Psoas muscle (tissue), 8 donors: ENCODE measurements at places on chromosomes 1 and 21. TPM values are rescaled to one million over a fixed set of nuclear protein-coding genes. Genes with fewer than 3 reads are reported as not detected.
A peak's percentile ranks its signal among the peaks of the same experiment; 100 is the strongest.

Gene UBIAD1
- total RNA-seq, result 25.0 TPM

DNA sequence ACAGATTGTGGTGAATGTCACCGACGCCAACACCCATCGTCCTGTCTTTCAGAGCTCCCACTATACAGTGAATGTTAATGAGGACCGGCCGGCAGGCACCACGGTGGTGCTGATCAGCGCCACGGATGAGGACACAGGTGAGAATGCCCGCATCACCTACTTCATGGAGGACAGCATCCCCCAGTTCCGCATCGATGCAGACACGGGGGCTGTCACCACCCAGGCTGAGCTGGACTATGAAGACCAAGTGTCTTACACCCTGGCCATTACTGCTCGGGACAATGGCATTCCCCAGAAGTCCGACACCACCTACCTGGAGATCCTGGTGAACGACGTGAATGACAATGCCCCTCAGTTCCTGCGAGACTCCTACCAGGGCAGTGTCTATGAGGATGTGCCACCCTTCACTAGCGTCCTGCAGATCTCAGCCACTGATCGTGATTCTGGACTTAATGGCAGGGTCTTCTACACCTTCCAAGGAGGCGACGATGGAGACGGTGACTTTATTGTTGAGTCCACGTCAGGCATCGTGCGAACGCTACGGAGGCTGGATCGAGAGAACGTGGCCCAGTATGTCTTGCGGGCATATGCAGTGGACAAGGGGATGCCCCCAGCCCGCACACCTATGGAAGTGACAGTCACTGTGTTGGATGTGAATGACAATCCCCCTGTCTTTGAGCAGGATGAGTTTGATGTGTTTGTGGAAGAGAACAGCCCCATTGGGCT lies 3.0 kb downstream of the CELSR2 start:
- DNase-seq, result peak; percentile 36

- no peak for DNase-seq
These were observed 11.0 kb downstream of the PRDM15 start for GRCh38 chr21:41868062-41868710.

Gene HES3
- total RNA-seq, result not detected

GRCh38 chr1:26281971-26282370 lies 2.1 kb downstream of the SH3BGRL3 start:
- no peak for DNase-seq

- DNase-seq, result no peak
These were observed 51.8 kb downstream of the KCNK1 start for GRCh38 chr1:233665575-233666270.

GRCh38 chr1:200895443-200895789 lies 716 bp downstream of the INAVA start:
- no peak for DNase-seq

Gene PHTF1
- 6.0 TPM for total RNA-seq

Gene FCRL5
- 0.46 TPM for total RNA-seq

DNA sequence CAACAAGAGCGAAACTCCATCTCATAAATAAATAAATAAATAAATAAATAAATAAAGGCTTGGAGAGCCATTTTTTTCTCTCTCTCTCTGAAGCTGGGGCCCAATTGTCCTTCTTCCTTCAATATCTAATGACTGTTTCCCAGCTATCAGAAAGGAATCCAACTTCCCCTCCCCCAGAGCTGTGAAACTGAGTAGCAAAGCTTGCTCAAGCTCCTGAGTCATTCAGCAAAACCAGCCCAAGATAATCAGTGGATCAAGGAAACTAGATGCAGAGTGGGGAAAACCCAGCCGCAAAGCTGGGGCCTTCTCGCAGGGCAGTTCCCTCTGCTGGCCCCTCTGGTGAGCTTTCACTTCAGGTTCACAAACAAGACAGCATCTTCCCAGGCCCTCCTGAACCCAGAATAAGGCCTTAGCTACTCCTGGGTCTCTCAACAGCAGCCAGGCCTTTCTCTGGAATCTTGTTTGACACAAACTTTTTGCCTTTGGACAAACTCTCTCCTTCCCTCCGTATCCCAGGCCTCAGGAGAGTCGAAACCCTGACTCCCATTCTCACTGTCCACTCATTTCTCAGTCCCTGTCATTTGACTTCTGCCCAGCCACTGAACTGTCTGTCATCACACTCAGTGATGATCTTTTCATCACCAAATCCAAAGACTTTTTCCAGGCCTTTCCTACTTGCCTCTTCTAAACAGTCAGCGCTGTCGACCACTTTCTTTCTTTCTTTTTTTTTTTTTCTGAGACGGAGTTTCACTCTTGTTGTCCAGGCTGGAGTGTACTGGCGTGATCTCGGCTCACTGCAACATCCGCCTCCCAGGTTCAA lies 18.0 kb upstream of the PTP4A2 start:
- peak; percentile 77 for DNase-seq

DNA sequence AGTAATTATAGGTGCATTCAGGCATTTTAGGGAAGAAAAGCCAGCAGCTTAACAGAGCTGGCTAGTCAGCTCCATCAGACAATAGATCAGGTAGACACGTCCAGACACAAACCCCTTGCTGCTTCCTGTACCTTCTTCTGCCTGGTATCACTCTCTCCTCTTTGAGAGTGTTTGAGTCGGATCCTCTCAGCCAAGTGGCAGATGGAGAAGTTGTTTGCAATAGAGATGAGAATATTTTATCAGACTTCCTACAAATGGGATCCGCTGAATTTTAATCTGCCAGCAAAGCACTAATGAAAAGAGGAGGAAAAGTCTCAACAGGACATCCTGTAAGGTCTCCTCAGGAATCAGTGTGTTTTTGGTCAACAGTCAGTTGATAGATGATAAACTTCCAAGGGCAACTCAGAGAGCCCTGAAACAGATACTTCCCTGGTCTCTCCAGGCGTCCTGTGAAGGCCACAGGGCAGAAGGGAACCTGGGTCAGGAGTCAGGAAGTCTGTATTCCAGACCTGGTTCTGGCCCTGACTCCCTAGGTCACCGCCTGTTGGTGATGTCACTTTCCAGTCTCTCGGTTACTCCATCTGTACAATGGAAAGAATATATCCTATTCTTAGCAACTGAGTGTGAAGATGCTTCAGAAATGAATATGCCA lies 62.1 kb upstream of the PROX1 start:
- DNase-seq, result no peak

Gene SPRR5
- total RNA-seq, result not detected

DNA sequence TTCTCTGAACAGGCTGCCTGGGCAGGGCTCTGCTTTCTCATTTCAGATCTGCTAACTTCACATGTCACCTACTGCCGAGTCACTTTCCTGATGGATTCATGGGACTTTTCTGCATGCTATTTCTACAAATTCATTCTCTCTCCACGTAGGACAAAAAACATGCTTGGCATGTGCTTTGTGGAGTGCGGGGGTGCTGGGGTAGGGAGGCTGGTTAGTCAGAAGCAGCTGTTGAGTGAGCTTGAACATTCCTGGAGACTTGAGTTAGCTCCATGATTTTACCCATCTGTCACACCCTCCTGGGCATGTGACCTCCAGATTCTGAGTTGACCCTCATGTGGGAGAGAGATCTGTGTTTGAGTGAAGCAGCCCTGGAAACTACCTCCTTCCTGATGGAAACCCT lies 71.4 kb downstream of the UCK2 start:
- peak; percentile 61 for DNase-seq

- no peak for DNase-seq
These were observed 29.7 kb downstream of the NPHP4 start for GRCh38 chr1:5962265-5963105.

Gene PCBP3
- 0.67 TPM for total RNA-seq

DNA sequence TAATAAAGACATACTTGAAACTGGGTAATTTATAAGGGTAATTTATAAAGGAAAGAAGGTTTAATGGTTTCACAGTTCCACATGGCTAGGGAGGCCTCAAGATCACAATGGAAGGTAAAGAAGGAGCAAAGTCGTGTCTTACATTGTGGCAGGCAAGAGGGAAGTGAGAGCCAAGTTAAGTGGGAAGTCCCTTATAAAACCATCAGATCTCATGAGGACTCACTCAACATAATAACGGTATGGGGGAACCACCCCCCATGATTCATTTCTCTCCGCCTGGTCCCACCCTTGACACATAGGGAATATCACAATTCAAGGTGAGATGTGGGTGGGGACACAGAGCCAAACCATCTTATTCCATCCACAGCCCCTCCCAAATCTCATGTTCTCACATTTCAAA lies 76.8 kb upstream of the ZNF678 start:
- no peak for DNase-seq

GRCh38 chr1:12553963-12554362 lies 64.0 kb downstream of the DHRS3 start:
- DNase-seq, result no peak

GRCh38 chr1:55484173-55484572 lies 269.0 kb upstream of the USP24 start:
- DNase-seq, result no peak

DNA sequence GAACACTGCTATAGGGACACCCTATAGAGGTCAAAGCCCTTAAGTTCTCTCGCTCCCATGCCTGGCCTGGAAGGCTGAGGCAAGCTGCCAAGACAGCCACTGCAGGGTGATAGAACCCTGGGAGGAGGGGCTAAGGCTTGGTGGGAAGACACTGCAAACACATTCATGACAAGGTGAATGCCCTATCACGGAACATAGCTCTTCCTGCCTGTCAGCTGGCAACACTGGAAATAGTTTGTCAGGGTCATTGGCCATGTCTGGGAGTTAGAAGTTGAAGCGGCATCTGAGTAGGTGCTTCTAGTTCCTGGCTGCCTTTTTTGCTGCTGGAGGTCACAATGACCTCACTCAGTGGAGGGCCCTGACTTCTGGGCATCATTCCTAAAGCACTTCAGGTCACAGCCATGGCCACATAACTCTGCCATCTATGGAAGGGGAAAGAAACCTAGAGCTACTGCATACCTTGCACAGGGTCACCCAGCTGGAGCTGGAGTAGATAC lies 4.2 kb downstream of the FABP3 start:
- DNase-seq, result peak; percentile 67

DNA sequence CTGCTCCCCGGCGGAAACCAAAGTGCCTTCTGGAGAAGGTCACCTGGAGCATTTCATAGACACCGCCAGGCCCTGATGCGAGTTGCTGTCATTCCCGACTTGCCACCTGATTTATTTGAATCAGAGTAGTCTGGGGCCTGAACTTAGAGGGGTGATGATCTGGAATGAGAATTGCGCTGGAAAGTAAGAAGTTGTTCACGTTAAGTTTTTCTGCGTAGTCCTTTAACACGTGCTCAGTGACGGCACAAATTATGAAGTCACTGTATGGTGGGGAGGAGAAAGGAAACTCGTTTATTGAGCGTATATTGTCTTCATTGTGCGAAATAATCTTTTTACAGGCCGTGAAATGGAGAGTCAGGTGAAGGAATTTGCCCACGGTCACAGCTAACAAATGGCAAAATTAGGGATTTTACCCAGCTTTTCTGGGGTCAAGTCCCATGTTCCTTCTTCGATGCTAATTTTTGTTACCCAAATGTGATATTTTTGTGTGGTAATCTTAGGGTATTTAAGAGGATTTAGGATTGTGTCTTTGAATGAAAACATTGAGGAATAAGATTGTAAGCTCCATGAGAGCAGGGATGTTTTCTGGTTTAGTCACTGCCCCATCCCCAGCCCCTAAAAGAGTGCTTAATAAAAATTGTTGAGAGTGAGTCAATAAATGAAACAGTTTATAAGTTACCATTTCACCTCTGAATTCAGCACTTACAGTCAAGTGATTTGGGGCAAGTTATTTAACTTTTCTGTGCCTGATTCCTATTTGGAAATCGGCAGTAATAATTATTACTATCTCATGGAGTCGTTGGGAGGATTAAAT lies 46.4 kb upstream of the NBL1 start:
- DNase-seq, result no peak

DNA sequence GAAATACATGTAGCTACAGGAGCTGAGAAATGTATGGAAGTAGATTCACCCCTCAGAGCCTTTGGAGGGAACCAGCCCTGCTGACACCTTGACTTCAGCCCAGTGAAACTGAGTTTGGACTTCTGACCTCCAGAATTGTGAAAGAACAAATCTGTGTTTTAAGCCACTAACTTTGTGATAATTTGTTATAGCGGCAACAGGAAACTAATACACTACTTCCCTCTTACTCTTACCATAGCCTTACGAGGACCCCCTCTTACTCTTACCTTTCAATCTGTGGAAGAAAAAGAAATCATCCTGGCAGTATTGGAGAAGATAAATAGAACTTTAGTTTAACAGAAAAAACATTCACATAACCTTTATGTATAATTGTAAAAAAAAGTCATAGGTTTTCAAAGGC lies 353.6 kb upstream of the USP24 start:
- no peak for DNase-seq

DNA sequence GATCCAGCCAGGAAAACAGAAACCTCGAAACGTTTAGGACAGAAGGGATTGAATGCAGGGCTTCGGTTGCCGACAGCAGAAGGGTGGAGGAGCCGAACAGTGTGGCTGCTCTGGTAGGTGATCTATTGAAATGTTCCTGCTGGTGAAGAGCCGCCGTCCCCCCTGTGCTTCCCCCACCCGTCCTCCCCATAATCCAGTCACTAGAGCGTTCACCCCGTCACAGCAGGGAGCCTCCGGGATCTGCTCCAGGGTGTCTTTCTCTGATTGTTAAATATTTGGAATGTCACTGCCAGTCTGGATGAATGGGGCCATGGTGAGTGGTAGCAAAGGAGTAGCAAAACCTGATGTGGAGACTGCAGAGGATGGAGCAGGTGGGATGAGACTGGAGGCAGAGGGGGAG lies 255.1 kb upstream of the CSF3R start:
- DNase-seq, result no peak

DNA sequence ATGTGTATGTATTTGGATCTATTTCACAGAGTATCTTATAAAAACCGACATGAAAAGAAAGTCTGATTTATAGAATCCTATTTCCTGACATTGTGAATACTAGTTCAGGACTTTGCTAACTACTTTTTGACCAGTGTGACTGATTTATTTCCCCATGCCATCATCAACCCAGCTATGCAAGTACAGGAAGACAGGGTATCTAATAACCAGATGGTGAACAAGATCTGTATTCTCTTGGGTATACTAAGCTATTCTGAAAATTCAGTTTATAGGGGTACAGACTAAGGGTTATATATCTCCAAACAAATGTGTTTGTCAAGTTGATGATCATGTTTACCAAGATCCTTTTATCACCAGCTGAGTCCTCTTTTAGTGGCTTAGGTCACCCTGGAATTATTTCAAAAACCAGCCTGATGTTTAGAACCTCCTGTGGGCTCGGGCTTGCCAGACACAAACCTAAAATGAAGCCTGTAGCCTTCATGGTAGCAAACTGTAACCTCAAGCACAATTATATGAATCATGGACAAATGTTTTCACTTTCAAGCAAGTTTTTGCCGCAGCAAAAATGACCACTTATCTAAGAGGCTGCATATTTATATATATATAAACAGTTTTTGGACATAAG lies 185.1 kb downstream of the FGGY start:
- DNase-seq, result no peak

- DNase-seq, result no peak
These were observed 108.2 kb upstream of the GREM2 start for GRCh38 chr1:240719953-240720700.

Gene NUDT4B
- total RNA-seq, result 0.45 TPM

- no peak for DNase-seq
These were observed 54.9 kb upstream of the WASF2 start for GRCh38 chr1:27544834-27545233.

DNA sequence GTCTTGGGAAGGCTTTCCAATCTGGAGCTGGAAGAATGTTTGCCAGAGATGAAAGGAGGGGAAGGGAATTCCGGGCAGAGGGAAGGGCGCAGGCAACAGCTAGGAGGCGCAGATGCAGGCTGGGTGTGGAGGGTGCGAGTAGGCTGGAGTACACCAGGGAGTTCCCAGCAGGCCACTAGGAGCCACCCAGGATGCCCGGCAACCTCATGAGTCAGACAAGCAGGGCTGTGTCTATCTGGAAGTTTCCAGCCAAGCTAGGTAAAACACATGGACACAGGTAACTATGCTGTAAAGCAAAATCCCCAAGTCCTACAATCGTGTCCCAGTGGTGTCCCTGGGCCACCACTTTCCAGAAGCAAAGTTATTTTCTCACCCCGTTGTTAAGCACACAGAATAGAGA lies 990 bp upstream of the NBL1 start:
- no peak for DNase-seq
